Stimulated activated CD4-positive, alpha-beta T cell treated with anti-CD3 and anti-CD28 coated beads, TNF-alpha, amount 100 ng/mL, for 1 hour (primary cell): ENCODE measurements at places on chromosomes 11 and 22.

DNA sequence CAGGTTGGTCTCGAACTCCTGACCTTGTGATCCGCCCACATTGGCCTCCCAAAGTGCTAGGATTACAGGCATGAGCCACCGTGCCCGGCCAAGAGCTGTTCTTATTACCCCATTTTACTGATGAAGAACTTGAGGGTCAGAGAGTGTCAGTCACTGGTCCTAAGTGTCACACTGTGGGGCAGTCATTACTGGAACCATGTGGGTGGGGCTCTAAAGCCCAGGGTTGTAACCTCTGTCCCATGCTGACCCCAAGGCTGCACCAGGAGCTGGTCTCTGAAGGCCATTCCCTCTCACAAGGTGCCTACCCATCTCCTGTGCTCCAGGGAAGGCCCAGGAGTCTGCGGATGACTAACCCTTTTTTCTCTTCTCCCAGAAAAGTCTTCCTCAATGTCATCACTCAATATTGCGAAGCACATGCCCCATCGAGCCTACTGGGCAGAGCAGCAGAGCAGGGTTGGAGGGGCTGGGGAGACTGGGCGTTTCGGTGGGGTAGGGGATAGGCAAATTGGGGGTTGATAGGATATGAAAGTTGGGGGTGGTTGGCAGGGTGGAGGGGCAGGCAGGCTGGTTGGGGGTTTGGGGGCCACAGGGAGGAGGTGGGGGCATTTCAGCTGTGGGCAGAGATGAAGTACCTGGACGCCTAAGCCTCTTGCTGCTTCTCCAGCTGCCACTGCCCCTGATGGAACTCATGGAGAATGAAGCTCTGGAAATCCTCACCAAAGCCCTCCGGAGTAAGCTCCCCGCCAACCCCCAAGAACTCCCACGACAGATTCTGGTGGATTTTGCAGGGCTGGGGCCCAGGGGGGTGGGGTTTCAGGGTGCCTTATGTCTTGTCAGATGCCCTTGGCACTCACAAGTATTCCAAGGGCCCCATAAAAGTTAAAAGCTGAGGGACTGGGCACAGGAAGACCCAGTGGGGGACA is 2.0 kb upstream of the ESRRA start:
- DNase-seq: no peak

DNA sequence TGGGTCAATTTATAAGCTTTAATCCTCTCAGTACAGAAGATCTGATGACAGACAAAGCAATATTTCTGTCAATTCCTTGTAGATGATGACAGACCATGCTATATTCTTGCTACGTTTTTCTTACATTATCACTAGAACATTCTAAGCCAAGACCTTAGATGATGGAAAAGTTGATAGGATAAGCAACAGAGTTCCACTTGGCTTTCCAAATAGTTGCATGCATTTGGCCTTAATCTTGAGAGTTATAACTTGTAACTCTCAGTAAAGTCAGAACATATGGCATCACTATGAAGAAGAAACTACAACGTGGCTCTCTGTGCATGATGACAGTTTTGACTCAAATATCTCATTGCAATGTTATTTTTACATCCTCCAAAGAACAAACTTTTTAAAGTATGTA is 544.3 kb upstream of the LRRC4C start:
- no peak for DNase-seq

GRCh38 chr11:102314784-102315183 is 2.5 kb upstream of the BIRC3 start:
- no peak for DNase-seq

GRCh38 chr11:61341706-61342105 is 8.7 kb downstream of the TKFC start:
- DNase-seq: no peak

- DNase-seq: no peak
Measured at GRCh38 chr11:123532131-123532530, 102.1 kb downstream of the GRAMD1B start.

DNA sequence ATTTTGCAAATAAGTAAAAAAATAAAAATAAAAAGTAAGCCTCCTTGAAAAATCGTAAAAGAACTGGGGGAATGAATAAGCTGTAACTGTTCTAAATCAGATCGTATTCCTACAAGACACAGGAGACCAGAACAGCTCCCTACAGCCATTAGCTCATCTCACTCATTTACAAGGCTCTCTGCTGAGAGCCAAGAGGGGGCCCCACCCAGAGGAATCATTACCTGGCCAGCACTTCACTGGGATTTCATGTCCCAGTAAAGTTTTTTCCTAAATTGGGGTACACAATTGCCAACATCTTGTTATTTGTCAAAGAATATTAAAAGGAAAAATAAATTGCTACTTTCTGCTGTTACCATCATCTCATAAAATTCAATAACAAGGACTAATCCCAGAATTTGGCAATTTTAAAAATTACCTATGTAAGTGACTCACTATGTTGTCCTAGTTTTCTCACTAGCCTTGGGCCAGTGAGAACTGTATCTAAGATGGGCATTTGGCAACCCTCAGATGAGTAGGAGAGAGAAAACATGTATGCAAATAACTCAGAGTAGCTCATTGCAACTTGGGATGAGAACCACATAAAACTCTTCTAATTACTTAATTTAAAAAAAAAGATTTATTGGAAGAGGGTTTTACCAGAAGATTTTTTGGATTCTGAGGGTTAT is 18.4 kb upstream of the SMTN start:
- no peak for DNase-seq
